Activated naive CD4-positive, alpha-beta T cell (primary cell): ENCODE measurements at places on chromosomes 2 and 18.

DNA sequence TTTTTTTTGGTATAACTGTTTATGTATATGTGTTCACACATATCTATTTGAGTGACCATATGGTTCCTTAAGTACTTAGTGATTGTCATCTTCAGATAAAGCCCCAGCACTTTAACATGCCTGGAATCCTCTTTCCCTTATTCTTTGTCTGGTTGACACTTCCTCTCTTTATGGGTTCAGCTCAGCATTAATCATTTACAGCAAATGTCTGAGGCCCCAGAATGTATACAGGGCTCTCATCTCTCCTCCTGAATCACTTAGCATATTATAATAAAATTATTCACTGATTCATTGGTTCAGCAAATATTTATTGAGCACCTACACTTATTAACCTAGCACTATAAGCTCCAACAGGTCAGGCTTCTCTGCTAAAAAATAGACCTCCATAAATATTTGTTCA, 43.5 kb upstream of the CD28 start:
- DNase-seq, result no peak

DNA sequence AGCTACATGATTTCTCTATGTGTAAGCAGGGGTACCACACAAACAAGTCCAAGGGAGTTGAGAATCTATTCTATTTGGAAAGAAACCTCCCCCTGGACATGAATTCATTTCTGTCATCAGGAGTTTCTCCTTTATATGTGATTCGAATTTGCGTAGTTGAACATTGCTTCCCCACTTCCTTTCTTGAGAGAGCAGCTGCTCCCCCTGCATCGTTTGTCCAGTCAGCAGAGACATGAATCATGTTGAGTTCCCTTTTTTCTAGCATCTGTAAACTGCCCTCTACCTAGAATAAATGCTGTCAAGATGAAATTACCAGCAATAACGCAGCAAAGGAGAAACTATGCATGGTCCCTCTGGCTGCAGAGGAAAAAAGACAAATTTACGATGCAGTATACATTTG, 73.8 kb downstream of the KIF5C start:
- DNase-seq, result no peak

DNA sequence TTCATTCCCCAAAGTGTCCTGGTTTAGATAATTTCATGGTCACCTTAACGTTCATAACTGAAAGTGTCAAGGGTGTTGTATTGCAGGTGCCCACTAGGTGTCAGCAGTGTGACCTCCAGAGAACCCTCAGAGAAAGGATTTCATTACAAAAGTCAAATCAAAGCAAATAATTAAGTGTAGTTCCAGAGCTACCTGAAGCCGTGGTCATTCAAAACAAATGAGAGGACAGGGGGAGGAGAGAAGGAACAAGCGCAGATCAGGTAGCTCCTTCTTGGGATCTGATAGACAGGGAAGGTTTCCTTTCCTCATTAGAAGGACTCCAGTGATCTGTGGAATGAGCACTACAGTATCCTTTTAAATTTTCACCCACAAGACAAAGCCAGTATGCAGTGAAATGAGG, at the start of gene SLC9A4:
Gene SLC9A4, plus strand, starts transcription at position 207 of the 400 bp plus-strand sequence. CDS start 534 bp downstream, outside the sequence.
- DNase-seq, result peak; percentile 35

DNA sequence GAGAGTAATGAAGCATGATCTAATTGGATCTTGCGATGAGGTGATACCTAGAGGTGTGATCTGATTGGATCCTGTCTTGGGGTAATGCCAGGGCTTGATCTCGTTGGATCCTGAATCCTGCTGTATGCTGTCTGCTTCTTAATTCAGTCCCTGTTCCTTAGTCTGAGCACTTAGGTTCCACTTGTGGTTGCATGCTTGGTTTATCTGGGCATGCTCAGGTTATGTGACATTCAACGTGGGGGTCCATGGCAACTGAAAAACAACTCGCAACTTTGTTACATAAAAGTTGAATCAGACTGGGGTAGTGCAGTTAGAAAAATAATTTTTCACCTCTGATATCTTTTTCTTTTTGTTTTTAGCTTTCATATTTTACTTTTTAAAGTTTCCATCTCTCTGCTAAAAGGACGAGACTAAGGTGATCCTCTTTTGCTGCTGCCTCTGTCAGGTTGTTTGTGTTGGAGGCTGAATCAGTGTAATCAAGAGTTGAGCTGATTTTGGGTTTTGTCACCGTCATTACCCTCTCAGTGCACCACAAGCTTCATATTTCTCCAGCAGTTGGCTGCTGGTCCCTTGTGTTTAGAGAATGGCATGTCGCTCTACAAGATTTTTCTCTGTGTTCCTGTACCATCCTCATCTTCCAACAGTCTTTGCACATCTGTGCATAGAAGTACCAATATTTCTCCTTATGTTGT, 67.9 kb downstream of the NCOA1 start:
- no peak for DNase-seq

DNA sequence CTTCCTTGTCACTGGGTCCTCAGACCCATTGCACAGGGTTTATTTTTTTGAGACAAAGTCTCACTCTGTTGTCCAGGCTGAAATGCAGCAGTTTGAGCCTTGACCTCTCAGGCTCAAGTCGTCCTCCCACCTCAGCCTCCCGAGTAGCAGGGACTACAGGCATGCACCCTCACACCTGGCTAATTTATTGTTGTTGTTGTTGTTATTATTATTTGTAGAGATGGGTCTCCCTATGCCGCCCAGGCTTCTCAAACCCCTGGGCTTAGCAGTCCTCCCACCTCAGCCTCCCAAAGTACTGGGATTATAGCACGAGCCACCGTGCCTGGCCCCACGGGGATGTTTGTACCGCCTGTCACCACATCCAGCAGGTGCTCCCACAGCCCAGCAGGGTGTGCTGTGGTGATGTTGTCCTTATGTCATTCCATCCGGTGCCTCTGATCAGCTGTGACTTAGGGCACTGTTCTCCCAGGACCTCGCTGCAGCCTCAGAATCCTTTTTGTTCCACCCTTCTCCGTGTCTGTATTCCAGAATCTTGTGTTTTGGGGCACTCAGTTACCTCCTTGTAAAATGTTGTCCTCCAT, 182.3 kb downstream of the INO80D start:
- no peak for DNase-seq

DNA sequence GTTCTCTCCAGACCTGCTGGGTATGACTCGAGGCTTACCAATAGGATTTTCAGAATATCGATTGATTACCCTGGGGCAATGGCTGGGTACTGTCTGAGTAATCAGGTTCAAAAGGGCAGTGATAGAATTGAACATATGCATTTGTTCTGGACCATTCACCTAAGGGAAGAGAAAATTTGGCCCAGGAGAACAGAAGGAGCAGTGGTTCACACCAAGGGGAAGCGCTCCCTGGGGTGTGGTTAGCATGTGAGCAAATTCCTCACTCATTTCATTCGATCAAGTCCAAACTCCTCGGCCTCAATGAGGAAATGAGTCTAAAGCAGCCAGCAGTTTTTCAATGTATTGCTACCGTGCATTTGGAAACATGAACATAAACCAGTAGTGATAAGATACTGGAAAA, 55.6 kb downstream of the CYP26B1 start:
- DNase-seq, result no peak

DNA sequence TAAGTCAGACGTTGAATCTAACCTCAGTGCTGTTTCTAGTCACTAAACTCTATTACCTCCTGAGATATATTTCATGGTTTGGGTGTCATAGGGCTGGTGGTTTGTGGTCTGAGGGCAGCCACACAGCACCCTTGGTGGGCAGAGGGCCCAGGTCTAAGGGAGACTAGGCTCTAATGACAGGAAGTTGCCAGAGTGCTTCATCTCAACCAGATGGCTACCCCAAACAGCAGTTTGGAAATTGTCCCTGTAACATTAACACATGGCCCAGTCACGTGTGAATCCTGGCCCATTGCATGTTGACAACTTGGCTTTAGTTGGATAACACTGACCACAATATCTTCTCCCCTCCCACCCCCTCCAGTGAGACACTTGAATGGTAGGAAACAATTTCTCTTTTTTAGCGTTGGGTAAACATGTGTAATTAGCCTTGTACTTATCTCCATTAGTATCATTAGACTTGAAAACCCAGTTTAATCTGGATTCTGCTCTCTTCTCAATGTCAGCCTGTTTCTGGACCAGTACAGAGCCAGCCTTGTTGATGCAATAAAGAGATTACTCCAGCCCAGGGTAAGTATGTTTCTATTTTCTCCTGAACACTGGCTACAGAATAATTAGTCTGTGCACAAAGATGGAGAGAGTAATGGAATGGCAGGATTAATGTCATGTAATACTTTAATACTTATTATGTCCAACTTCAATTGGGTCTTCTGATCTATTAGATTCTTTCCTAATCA, 187.8 kb upstream of the SIX3 start:
- DNase-seq, result no peak

DNA sequence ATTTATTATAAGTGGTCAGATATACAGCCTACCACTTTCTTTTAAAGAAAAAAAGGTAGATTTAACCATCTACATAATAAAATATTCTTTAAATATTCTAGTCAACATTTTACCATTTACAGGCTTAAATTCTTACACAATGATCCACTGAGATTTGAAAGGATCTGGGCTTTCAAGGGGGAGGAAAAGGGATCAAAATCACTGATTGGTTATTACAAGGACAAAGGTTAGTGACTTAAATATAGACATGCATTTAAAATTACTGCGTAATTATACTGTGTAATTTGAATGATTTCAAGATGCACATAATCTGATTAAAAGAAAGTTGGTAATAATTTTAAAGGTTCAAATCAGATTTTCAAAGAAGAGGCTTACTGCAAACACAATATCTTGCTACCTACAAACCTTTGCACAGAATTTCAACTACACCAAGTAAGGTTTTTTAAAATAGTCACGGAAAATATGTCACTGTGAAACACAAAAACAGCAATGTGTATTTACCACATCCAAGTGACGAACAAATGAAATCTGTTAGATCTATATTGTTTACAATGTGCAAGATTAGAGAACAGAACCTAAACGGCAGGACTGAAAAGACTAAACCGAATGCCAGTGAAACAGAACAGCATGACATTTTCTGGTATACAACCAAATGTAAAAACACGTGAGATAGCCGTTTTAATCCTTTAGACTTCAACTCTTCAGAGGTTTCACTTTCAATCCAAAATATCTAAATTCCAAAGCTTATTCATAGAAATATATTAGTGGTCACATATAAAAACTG, 40.8 kb downstream of the RTN4 start:
- DNase-seq, result no peak

GRCh38 chr18:29154758-29155725, 978.1 kb upstream of the CDH2 start:
- no peak for DNase-seq

- no peak for DNase-seq
These were observed 72.3 kb upstream of the ATG16L1 start for GRCh38 chr2:233178994-233179847.

- no peak for DNase-seq
These were observed 55.9 kb upstream of the EPAS1 start for GRCh38 chr2:46241344-46241743.

DNA sequence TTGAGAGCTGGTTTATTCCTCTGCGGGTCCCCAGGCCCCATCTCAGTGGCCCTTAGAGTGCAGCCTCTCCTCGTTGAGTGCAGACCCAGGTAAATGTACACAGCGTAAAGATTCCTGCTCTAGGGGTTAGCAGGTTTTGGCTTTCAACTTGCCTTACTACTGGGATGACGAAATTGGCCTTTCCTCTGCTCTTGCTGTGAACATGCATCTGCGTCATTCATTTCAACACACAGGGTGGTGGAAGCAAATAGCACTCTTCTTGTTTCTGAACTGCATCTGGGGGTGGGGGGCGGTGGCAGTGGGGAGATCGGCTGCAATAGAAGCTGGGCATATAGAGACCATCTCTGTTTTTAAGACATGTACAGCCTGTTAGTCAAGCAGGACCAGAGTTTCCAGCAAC, 16.5 kb upstream of the SLC16A14 start:
- no peak for DNase-seq

DNA sequence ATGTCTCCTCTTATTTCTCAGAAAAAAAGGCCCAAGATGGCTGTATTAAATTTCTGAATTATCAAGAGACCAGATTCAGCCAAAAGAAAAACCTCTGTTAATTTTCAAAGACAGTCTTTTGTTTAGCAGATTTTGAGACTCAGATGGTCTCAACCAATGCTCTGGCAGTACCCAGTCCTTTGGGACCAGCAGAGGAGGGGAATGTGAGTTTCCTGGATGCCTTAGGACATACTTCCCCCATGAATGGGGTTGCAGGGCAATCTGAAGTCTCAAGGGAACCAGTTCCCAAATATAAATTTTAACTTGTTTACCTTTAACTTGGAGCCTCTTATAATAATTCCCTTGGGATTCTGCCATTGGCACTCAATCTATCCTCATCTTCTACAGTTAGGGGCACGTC, 107.8 kb upstream of the ZNF521 start:
- no peak for DNase-seq

DNA sequence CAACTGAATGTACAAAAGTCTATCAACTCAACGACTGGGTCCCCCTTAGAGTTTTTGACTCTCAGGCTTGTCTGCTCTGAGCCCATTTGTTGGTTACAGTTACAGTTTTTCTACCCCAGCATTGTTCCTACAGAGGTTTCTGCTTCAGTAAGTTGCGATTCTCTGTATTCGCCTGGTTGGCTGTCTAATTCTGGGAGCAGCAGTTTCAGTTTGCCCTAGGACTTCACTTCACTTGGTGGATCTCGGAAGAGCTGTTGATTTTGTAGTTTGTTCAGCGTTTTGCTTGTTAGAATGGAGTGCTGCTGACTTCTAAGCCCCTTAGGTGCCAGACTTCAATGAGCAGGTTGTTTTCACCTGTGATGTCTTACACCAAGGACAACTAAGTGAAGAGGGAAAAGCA, 296.5 kb upstream of the EPAS1 start:
- no peak for DNase-seq

DNA sequence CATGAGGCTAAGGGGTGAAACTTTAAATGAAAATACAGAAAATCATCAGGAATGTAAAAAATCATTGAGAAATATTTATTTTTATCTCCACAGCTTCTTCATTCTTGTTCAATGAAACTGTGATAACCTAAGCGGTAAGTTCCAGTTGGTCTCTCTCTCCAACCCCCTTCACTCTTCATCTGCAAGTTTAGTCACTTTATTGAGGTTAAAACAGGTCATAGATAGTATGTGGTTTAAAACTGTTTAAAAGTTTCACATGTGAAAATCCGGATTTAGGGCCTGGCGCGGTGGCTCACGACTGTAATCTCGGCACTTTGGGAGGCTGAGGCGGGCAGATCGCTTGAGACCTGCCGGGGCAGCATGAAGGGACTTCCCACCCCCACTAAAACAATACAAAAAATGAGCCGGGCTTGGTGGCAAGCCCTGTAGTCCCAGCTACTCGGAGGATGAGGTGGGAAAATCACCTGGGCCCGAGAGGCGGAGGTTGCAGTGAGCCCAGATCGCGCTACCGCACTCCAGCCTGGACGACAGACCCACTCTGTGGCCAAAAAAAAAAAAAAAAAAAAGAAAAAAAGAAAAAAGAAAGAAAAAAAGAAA, 1.6 kb upstream of the PHLPP1 start:
- DNase-seq, result no peak

- DNase-seq, result no peak
These were observed 74.6 kb upstream of the UBXN4 start for GRCh38 chr2:135667045-135667444.
